ENCODE measurements at places on chromosomes 1 and 21.
A peak's percentile ranks its signal among the peaks of the same experiment; 100 is the strongest.

GRCh38 chr1:154453574-154454352 lies 48.3 kb upstream of the TDRD10 start:
- DNase-seq = no peak

DNA sequence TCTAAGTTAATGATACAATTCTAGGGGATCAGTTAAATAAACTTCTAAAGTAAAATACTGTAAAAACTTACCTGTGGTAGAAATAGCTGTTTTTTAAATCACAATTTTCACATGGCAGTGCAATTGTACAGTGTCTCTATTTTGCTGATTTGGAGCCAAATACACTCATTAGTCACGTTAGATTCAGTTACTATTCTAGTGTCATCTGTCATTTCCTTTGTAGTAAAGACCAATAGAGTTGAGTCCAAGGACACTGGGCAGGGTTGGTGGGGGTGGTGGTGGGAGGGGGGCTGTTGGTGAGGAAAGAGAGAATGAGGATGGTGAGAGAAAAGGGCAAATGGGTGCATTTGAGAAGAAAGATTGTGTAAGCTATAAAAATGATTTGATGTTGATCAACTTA lies 33.6 kb downstream of the CD55 start:
- DNase-seq = no peak

DNA sequence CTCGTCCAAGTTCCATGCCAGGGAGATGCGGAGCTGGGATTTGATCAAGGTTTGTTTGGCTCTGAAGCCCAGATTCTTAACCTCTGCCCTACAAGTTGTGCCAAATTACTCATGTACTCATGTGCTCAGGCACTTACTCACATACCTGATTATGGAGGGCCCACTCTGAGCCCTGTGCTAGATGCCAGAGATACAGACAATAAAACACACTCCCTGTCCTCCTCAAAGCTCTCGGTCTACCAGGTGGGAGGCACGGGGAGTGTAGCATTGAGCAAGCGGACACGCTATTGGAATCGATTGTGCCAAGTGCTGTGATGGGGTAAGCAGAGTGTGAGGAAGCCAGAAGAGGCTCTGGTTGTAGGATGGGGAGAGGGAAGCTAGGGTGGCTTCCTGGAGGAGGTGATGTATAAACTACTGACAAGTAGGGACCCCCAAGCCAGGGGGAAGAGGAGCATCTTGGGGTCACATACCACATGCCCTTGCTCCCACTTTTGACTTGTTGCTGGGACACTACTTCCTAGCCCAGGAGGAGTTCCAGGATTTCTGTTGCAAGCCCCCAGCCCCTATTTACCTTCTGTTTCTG lies 49.8 kb upstream of the IFNLR1 start:
- peak; percentile 24 for DNase-seq

DNA sequence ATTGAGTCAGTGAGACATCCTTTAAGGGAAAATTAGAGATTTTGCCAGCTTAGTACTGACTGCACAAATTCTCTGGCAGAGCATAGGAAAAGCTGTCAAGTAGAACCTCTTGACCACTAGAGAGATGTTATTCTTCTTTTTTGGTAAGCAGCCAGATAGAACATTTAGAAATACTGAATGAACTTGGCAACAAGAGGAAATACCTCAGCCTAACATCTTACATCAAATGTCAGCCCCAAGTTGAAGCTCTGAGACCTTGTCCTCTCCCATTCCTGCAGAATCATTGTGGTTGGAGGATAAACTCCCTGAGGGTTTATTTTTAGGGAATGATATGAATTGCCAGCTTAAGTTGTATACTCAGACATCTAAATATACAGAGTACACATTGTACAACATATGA lies 53.5 kb downstream of the MIGA1 start:
- peak; percentile 72 for DNase-seq

- DNase-seq = no peak
Observed at GRCh38 chr21:32816261-32816660, 44.7 kb upstream of the PAXBP1 start.

- DNase-seq = no peak
Observed at GRCh38 chr1:115107516-115108260, 18.4 kb upstream of the TSPAN2 start.

DNA sequence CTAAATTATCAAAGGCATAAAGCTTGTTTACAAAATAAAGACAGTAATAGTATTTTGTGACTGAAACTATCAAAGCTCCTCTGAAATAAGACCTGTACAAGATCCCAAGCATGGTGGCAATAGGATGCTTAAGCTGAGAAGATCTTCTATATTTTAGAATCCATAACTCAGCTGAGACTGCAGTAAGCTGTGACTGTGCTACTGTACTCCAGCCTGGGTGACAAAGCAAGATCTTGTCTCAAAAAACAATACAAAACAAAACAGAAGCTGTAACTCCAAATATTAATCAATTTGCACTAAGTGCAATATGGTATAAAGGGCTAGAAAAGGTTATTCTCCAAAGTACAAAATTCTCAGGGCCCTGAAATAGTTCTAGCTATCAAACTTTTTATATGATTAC lies 55.8 kb upstream of the CPLANE2 start:
- no peak for DNase-seq

All from HS-27A (cell line).